ENCODE measurements at places on chromosomes 3 and 15. TPM values are rescaled to one million over a fixed set of nuclear protein-coding genes. Genes with fewer than 3 reads are reported as not detected.

Gene SMCO1
- total RNA-seq: 1.3 TPM

Gene FBLN2
- 28.9 TPM for total RNA-seq

Gene MRPL46
- 46.2 TPM for total RNA-seq

Gene MFAP1
- total RNA-seq: 16.8 TPM

Gene GOLGA6L10
- total RNA-seq: 0.42 TPM

Gene C3orf20
- not detected for total RNA-seq

Gene BFSP2
- total RNA-seq: not detected

Gene VILL
- total RNA-seq: 0.58 TPM

Gene TICRR
- total RNA-seq: not detected

Gene CD86
- 1.6 TPM for total RNA-seq

Gene TP63
- 38.8 TPM for total RNA-seq

Gene TMEM62
- 16.2 TPM for total RNA-seq

Gene ARHGAP31
- 6.2 TPM for total RNA-seq

Gene COL6A6
- 0.10 TPM for total RNA-seq

Gene TEX55
- not detected for total RNA-seq

Gene MED12L
- 1.2 TPM for total RNA-seq

Gene TUSC7
- not detected for total RNA-seq

Gene LRRC15
- total RNA-seq: 0.05 TPM

Gene SLC28A1
- total RNA-seq: not detected

Gene RLBP1
- not detected for total RNA-seq

Gene SNTN
- not detected for total RNA-seq

Gene COL8A1
- 2.2 TPM for total RNA-seq

Gene CXCR6
- total RNA-seq: 0.29 TPM

Gene OR5H2
- total RNA-seq: not detected

Gene ITGA11
- total RNA-seq: 1.5 TPM

Gene GABRB3
- 0.91 TPM for total RNA-seq

Gene SH3GL3
- not detected for total RNA-seq

Gene ZBED2
- not detected for total RNA-seq

Gene TRNT1
- 9.6 TPM for total RNA-seq

Gene SERPINI2
- total RNA-seq: not detected

Gene CLDN16
- total RNA-seq: not detected

Gene PARP15
- not detected for total RNA-seq

Gene TARS3
- 47.6 TPM for total RNA-seq

Gene CPNE9
- not detected for total RNA-seq

Gene SUSD5
- 0.55 TPM for total RNA-seq

Gene HRG
- total RNA-seq: 1.1 TPM

Gene IMPG2
- total RNA-seq: 0.13 TPM

Gene DAZL
- total RNA-seq: not detected

Gene ZPLD1
- 0.09 TPM for total RNA-seq

Gene AGBL1
- total RNA-seq: 3.8 TPM

Gene CRTC3
- total RNA-seq: 34.0 TPM

Gene KLHL40
- total RNA-seq: 197 TPM

Gene NPAP1
- not detected for total RNA-seq

Gene SHC4
- 0.39 TPM for total RNA-seq

Gene ZNF80
- total RNA-seq: not detected

Gene SLC51A
- total RNA-seq: 0.39 TPM

Gene PIF1
- 0.17 TPM for total RNA-seq

Gene BUB1B
- total RNA-seq: not detected

Gene GABRA5
- total RNA-seq: not detected

Gene ASB14
- 2.5 TPM for total RNA-seq

Data from gastrocnemius medialis (tissue), 4 donors.